Activated B cell treated with CpG ODN at 0.5 μM for 24 hours (primary cell): ENCODE measurements at places on chromosomes 1 and 21.

DNA sequence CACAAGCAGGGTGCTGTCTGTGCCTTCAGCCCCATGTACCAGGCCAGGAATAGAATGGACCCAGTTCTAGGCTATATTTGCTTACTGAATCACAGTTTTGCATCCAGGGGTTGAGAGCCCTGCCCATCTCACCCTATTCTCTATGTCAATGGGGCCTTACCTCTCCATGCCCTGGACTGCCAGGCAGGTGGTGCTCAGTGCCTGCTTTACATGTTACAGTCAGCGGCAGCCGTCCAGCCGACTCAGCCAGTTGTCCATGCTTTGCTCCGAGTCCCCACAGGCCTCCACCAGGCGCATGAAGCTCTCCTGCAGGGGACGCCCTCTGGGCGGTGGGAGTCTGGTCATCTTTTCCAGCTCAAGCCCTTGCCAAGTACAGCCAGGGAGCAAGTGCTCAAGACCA is 12.2 kb upstream of the FAM167B start:
- DNase-seq = no peak
- H3K27ac ChIP-seq = no peak overlapping the region
- peaks cover 2% of the 10 kb centered on the region for H3K4me1 ChIP-seq
- H3K36me3 ChIP-seq = peaks cover 28% of the 10 kb centered on the region
- no peaks in the 10 kb centered on the region for H3K27me3 ChIP-seq

GRCh38 chr1:182803846-182804245 is 14.3 kb downstream of the NPL start:
- no peaks in the 10 kb centered on the region for H3K4me1 ChIP-seq
- no peak for DNase-seq
- H3K27ac ChIP-seq = no peak overlapping the region
- H3K27me3 ChIP-seq = no peaks in the 10 kb centered on the region
- H3K36me3 ChIP-seq = no peaks in the 10 kb centered on the region
- no peak overlapping the region for H3K4me3 ChIP-seq

DNA sequence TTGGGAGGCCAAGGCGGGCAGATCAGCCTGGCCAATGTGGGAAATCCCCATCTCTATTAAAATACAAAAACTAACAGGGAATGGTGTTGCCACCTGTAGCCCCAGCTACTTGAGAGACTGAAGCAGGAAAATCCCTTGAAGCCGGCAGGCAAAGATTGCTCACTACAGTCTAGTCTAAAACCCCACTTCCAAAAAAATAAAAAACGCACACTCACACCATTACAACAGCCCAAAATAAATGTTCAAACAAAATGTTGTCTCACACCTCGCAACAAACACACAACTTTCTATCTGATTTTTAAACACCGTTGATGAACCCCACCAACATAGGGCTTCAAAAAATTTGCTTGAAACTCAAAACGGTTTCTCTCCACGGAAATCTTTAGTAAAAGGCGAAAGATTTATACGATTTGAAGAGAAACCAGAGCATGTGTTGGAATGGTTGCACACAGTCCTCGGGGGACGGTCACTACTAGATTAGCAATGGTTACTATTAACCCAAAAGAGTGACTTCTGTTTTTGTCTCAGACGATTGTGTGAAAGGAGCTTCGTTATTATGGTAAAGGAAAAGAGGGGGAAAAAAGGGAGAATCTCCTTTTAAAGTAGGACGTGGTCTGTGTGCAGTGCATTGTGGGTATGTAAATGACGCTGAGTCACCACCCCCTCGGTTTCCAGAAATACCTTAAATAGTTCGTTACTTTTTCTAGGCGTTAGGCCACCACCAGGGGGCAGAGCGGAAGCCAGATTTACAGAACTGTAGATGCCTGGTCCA is at the start of gene RNU5D-1:
Gene RNU5D-1 (minus strand): TSS at position 430 of the 772 bp plus-strand sequence.
- H3K36me3 ChIP-seq = no peaks in the 10 kb centered on the region
- H3K4me3 ChIP-seq = peak within 1 kb of the TSS; percentile 78
- DNase-seq = peak; percentile 84

DNA sequence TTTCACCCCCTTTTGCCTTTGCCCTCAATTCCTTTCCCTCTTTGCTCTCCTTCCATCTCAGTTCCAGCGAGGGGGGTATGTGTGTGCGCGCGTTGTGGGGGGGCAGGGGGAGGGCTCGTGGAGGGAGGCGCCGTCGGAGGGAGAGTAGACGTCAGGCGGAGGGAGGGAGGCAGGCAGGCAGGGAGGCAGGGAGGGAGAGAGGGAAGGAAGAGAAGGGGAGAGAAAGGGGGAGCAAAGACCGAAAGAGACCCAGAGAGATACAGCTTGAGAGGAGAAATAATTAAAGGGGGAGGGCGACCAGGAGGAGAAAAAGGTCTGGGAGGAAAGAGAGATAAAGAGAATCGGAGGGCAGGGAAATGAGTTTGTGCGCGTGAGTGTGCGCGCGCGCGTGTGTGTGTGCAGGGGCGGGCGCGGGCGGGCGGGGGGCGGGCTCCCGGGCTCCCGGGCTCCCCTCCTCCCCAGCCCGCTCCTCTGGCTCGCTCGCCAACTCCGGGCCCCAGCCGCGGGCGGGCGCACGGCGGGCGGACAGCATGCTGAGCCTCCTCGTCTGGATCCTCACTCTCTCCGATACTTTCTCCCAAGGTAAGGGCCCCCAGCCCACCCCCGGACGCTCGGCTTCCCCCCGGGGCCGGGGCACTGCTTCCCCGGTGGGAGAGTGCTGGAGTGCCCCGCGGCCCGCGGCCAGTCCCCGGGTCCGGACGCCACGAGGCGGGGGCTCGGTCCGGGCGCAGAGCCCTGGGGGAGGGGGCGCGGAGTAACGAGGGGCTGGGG is at the start of gene KIRREL1:
Gene KIRREL1 (plus strand): TSS at position 499 of the 771 bp plus-strand sequence. CDS start 32 bp downstream, at position 531.
- no peak within 1 kb of the TSS for H3K27ac ChIP-seq
- peak; percentile 26 for DNase-seq
- peaks cover 16% of the 10 kb centered on the region for H3K4me1 ChIP-seq

GRCh38 chr1:204879351-204879750 is 8.7 kb downstream of the NFASC start:
- no peak overlapping the region for H3K27ac ChIP-seq
- no peak for DNase-seq
- no peaks in the 10 kb centered on the region for H3K4me1 ChIP-seq

DNA sequence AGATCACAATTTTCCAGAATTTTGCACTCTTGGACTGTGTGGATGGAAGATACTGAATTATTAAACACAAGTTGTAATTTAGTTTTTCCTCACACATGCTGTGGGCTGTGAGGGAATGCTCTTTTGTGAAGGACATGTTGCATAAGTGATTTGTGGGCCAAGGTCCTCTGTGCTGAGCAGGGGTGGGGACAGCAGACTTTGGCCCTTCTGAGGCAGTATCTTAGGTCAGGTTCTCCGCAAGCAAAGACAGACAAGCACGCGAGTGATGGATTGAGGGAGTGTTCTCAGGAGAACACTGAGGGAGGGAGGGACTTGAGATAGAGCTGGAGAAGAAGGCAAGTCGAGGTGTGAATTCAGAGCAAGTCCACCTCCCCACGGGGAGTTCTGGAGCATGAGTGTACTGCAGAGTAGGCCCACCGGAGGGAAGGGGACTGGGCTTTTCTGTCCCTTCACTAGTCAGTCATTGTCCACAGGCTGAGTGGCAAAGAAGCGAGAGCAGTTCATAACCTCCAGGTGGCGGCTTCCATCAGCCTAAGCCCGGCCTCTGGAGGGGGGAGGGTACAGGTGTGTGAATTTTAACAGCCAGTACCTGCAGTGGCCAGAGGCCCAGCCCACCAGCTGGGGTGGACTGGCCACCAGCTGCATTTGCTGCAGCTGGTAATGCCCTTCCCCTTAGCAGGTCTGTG is 19.1 kb upstream of the CD101 start:
- peaks cover 9% of the 10 kb centered on the region for H3K27me3 ChIP-seq
- H3K27ac ChIP-seq = no peak overlapping the region
- H3K4me1 ChIP-seq = no peaks in the 10 kb centered on the region
- no peak overlapping the region for H3K4me3 ChIP-seq

DNA sequence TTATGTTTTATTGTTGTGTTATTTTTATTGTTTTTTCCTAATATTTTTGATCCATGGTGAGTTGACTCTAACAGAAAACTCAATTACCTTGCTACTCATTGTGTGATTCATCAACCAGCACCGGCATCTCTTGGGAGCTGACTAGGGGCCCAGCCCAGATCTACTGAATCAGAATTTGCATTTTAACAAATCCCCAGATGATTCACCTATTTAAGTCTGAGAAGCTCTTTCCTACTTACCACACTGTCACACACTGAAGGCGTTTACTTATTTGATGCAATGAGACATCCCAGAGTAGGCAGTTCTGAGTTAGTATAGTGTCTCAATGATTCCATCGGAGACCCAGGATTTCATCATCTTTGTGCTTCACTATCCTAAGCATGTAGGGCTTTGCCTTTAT is 416.6 kb downstream of the RWDD3 start:
- H3K36me3 ChIP-seq = no peaks in the 10 kb centered on the region
- H3K27me3 ChIP-seq = no peaks in the 10 kb centered on the region
- no peak overlapping the region for H3K4me3 ChIP-seq
